ENCODE measurements at places on chromosomes 11 and 22.

DNA sequence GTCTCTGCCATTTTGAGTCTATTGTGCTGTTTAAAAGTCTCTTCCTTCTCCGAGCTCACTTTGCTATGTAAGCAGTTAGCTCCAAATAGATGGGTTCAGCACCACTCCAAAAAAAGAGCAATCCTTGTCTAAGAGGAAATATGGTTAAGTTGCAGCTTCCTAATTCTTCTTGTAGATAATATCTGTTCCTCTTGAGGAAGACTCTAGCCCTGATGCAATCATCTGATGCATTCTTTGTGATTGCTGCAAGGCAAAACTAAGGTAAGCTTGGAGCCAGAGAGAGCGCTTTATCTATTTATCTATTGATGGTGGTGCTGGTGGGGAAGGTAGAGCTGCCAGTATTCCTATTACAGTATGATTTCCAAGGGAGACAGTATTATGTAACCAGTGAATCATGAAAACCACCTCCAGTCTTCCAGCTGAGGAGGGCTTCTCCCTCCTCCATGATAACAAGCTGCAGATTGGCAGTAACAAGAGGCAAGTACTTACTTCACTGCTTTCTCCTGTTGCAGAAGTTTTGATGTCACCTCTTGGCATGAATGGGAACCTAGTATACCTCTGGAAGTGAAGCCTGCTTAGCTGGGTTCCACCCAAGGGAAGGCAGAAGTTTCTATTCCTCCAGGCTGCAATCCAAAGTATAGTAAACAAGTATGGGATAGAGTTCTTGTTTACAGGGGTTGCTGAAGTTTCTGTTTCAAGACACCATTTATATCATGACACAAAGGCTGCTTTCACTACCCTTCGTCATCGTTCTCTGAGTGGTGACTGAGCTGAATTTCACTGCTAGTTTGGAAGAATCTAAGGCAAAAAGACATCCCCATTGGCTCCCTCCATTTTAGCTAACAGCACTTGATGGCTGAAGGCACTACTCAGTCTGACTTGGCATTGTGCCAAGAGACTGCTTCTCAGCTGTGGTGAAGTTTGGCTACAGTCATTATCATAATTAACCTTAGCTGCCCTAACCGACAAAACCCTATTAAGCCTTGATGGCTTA is 49.7 kb downstream of the FDX1 start:
- DNase-seq: no peak

- DNase-seq: no peak
Observed at GRCh38 chr11:3173795-3174194, 8.7 kb upstream of the OSBPL5 start.

- DNase-seq: no peak
Observed at GRCh38 chr11:10236840-10237239, 57.2 kb downstream of the SBF2 start.

DNA sequence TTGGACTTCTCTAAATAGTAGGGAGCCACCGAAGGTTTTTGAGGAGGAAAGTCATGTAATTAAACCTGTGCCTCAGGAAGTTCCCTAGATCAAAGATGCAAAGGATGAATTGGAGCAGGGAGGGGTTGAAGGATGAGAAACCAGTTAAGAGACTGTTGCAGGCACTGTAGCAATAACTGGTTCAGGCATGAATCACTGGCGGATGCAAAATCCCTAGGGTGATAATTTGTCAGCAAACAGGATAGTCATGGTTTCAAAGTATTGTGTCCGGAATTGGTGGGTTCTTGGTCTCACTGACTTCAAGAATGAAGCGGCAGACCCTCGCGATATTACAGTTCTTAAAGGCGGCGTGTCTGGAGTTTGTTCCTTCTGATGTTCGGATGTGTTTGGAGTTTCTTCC is 19.9 kb downstream of the TRIOBP start:
- no peak for DNase-seq

- DNase-seq: no peak
Observed at GRCh38 chr11:3226846-3227567, 5.2 kb downstream of the MRGPRE start.
